ENCODE measurements at places on chromosomes 16 and 17.

- DNase-seq: no peak
Measured at GRCh38 chr16:78128913-78129312, 29.5 kb downstream of the WWOX start.

DNA sequence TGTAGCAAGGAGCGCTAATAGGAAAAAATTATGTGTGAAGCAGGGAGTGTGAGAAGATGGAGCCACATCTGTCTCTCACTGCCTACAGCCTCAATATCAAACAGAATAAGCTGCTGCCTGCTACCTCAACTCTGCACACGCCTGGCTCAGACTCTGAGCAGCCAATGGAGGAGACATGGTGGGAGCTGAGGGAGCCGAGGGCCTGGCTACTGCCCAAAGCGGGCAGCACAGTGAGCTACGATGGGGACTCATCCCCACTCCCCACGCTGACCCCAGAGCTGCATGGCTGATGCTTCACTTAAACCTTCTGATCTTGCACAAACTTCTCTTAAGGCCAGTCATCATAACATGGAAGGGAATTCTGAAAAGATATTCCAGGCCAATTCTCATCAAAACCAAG is 11.1 kb upstream of the FLYWCH2 start:
- DNase-seq: no peak

GRCh38 chr17:31469959-31470358 is 78.5 kb downstream of the RAB11FIP4 start:
- no peak for DNase-seq

- DNase-seq: no peak
Measured at GRCh38 chr17:37744961-37745800, at the start of gene HNF1B. TSS of gene HNF1B (minus strand) at chr17:37745059. CDS start at chr17:37744884, 175 bp downstream.

- DNase-seq: peak; percentile 63
Measured at GRCh38 chr17:49616601-49617131, 41.0 kb downstream of the NXPH3 start.

DNA sequence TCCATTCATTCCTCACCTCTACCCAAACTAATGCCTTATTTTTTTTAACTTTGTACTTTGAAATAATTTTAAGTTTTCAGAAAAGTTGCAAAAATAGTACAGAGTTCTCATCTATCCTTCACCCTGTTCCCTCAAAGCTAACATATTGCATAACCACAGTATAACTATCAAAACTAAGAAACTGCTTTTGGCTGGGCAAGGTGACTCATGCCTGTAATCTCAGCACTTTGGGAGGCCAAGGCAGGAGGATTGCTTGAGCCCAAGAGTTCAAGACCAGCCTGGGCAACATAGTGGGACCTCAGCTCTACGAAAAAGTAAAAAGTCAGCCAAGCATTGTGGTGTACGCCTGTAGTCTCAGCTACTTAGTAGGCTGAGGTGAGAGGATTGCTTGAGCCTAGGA is 147.7 kb downstream of the SKAP1 start:
- no peak for DNase-seq

DNA sequence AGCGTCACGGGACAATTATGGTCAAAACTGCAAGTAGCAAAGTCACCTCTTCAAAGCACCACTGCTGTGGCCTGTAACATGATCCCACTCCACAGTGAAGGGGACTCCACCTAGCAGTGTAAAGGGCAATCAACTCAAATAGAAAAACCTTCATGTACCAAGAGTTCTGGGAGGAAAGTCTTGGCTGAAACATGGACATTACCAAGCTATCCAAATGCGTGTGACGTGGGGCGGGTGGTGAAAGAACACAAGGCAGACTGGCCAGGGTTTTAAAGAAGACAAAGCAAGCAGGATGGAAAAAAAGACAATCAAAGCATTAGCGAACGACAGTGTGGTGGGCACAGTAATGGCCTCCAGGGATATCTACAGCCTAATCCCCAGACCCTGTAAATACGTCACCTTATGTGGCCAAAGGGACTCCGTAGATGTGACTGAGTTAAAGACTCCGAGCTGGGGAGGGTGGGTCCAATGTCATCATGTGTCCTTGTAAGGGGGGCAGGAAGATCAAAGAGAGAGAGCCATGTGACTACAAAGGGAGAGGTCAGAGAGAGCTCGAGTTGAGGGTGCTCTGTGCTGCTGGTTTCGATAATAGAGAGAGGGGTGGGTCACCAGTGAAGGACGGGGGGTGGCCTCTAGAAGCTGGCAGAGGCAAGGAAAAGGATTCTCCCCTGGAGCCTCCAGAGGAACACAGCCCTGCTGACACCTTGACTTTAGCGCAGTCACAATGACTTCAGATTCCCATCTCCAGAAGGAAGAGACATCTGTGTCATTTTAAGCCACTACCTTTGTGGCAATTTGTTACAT is 6.0 kb downstream of the HSDL1 start:
- no peak for DNase-seq

DNA sequence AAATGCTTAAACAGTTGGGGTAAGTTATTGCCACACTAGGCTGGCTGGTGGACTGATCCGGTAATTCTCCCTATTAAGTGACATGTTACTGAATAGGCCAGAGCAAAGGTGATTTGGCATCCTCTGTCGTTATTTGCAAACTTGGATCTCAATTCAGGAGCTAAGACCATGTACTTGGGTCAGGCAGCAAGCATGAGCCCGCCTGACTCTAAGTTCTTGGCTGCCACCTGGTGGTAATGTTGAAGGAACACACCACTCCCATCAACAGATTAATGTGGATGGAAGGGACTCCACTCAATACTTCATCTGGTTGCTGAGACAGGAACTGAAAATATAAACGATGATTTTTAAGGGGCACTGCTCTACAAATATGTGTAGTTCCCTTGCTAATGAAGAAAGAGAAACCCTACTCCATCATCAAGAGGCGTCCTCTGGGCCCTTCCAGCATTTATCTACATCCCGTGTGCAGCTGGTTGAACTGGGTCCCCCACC is 70.8 kb downstream of the EMP2 start:
- peak; percentile 37 for DNase-seq

- no peak for DNase-seq
Measured at GRCh38 chr16:5505091-5505887, 407.7 kb upstream of the EEF2KMT start.

Measured in fibroblast of skin of left biceps (primary cell).